NT2/D1 (cell line): ENCODE measurements at places on chromosomes 2 and 18.

GRCh38 chr2:151575338-151575737, 158.9 kb downstream of the NEB start:
- no peak for DNase-seq

GRCh38 chr2:152354069-152354755, 19.2 kb downstream of the FMNL2 start:
- DNase-seq = no peak

GRCh38 chr2:144518748-144519596, 947 bp downstream of the ZEB2 start:
- DNase-seq = no peak

GRCh38 chr18:72544092-72544886, at the start of gene CBLN2:
CBLN2 (minus strand) TSS chr18:72544342; CDS start chr18:72542160, 2,182 bp downstream.
- DNase-seq = peak; percentile 44

DNA sequence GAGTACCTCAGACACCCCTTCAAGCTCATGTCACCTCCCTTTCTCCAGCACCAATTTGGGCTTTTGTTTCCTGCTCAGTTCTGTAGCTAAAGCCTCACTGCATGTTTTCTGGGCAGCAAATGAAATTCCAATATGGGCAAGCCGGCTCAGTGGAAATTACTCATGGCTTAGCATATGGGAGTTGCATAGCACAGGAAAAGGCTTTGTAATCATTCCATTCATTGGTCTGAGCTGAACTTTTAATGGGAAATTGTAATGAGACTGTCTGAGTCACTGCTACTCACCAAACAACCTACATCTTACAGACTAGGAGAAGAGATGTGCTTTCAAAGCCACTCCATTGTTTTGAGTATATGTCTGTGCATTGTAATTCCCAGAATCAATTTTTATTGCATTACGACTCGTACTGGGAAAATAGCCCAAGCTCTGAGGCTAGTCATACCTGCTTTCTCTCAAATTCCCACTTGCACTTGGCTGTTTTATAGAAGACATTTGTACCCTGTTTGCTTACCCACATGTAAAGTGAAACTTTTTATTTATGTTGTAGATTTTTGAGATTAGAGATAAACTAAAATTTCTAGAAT, 139.5 kb upstream of the LRATD1 start:
- no peak for DNase-seq

DNA sequence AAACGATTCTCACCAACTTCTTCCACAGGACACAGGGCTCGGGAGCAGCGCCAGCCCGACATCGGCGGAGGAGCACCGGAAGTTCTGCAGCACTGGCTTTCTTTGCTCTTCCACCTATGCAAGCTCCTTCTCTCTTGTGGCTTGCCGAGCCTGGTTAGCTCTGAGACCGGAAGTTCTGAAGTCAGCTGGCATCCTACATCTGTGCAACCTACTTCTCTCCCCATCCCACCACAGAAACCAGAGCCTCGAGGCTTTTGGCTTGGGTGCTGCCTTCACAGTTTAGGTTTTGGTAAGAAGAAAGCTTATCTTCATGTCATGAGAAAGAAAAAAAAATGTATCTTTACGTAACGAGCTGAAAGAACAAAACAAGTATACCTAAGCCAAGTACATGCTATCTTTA, 111.7 kb downstream of the ANKRD44 start:
- no peak for DNase-seq

DNA sequence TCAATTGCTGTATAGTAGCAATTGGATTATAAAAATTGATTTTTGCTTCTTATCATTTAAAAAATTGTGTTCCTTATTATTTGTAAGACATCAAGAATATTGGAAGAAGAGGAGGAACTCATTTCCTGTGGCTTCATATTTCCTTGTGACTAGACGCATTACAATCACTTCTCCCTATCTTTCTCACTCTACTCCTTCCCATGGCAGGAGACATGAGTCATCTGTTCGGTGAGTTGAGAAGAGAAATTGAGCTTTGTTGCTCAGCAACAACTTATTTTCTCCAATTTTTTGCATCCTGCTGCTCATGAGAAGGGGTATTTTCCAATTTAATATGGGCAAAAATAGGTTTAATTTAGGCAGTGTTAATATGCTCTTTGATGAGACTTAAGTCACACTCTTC, 1783.9 kb downstream of the SUCLG1 start:
- DNase-seq = no peak

GRCh38 chr2:241584436-241584835, 25.9 kb downstream of the BOK start:
- peak; percentile 25 for DNase-seq

DNA sequence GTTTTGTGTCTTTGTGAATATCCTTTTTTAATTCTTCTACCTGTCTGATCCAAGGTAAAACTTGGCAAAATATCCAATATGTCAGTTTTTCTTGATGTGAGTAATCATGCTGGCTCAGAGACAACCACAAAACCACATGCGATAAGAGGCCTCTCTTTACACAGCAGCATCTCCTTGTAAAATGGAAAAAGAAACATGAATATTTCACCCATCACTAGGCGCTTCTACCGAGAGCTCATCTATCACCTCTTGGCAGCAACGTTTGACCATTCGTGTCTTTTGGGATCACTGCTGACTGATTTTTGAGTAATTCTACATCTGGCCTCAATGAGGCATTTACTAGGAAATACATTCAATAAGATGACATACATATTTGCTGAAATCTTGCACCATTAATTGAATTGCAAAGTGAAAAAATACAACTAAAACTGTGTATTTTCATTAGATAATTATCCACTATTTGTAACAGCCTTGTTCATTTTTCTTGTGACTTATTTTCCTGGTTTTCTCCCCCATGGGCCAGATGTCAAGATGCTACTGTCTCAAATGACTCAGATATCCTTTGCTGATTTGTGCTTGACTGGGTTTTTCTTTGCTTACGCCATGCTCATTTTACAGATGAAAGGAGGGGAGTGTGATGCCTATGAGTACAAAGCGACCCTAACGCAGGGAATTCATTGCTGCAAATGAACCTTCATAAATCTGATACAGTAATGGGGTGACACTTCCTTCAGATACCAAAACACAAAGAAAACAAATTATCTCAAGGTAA, 467.5 kb downstream of the FBXO15 start:
- no peak for DNase-seq

GRCh38 chr2:238820916-238821315, 27.0 kb upstream of the TWIST2 start:
- DNase-seq = no peak

- no peak for DNase-seq
Measured at GRCh38 chr2:31877008-31877407, 133.8 kb downstream of the MEMO1 start.
